ENCODE measurements at places on chromosomes 12 and 14.

DNA sequence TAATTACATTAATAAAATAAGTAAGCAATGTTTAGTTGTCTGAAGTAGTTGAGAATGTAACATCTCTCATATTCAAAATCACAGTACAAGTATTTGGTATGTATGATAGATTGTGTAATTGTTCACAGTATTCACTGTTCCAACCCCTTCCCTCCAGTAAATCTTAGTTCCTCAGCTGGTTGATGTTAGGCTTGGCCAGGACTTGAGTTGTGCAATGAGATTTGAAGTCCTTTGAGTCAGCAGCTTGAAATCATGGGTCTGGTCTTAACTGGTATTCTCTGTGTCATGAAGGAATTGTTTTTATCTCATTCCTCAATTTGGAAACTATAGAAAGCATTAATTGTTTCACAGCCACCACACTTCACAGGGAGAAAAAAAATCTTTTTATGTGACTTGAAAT, 477.1 kb downstream of the FSCB start:
- peak; percentile 34 for DNase-seq

- no peak for DNase-seq
These were observed 21.5 kb downstream of the UBR7 start for GRCh38 chr14:93228550-93228949.

DNA sequence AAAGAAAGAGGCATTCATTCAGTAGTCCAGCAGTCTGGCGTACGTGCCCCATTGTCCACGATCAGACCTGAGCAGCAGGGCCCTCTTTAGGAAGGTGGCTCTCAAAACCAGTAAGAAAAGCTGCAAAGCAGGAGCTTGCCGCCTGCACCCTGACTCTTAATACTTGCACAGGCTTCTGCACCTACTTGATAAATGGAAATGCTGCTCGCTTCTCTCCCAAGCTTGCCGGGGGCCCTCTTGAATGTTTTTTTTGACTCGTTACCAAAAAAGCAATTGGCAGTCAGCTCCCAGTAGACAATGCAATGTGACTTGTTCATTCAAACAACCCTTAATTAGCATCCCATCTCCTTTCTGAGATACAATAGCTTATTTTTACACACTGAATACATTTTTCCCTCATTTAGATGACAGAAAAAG, 27.2 kb upstream of the PTPRB start:
- DNase-seq = peak; percentile 37

- no peak for DNase-seq
These were observed 115.1 kb downstream of the TTC7B start for GRCh38 chr14:90700933-90701776.

Measured in fibroblast of skin of right biceps (primary cell).